ENCODE measurements at places on chromosomes 3 and 15. TPM values are rescaled to one million over a fixed set of nuclear protein-coding genes. Genes with fewer than 3 reads are reported as not detected.

Gene SAMMSON
- not detected for polyA plus RNA-seq

Gene CCR3
- polyA plus RNA-seq, result 0.10 TPM

Gene ARGFX
- polyA plus RNA-seq, result not detected

Gene ACTRT3
- polyA plus RNA-seq, result 0.32 TPM

Gene BRPF1
- 5.5 TPM for polyA plus RNA-seq

Gene ONECUT1
- polyA plus RNA-seq, result not detected

Gene ALDH1L1
- polyA plus RNA-seq, result 0.29 TPM

Gene RBP2
- not detected for polyA plus RNA-seq

Gene ZNF80
- polyA plus RNA-seq, result 0.14 TPM

Gene SLC24A5
- not detected for polyA plus RNA-seq

Gene ZIC1
- polyA plus RNA-seq, result not detected

Gene APEH
- polyA plus RNA-seq, result 46.0 TPM

Gene TGM5
- polyA plus RNA-seq, result not detected

Gene MAGEL2
- polyA plus RNA-seq, result 0.02 TPM

Data from spleen (tissue), 13 donors.